ENCODE measurements at places on chromosomes 16 and 17.

- H3K4me3 ChIP-seq, result no peak overlapping the region
- H3K27me3 ChIP-seq, result no peaks in the 10 kb centered on the region
- no peak for DNase-seq
- H3K27ac ChIP-seq, result no peak overlapping the region
- no peaks in the 10 kb centered on the region for H3K4me1 ChIP-seq
Measured at GRCh38 chr16:77041468-77041867, 149.5 kb upstream of the MON1B start.

- H3K4me3 ChIP-seq, result no peak overlapping the region
- peaks cover 4% of the 10 kb centered on the region for H3K4me1 ChIP-seq
- no peak for DNase-seq
- H3K27ac ChIP-seq, result no peak overlapping the region
- H3K36me3 ChIP-seq, result peaks cover 3% of the 10 kb centered on the region
Measured at GRCh38 chr17:61397086-61397842, 2.4 kb upstream of the TBX2 start.

DNA sequence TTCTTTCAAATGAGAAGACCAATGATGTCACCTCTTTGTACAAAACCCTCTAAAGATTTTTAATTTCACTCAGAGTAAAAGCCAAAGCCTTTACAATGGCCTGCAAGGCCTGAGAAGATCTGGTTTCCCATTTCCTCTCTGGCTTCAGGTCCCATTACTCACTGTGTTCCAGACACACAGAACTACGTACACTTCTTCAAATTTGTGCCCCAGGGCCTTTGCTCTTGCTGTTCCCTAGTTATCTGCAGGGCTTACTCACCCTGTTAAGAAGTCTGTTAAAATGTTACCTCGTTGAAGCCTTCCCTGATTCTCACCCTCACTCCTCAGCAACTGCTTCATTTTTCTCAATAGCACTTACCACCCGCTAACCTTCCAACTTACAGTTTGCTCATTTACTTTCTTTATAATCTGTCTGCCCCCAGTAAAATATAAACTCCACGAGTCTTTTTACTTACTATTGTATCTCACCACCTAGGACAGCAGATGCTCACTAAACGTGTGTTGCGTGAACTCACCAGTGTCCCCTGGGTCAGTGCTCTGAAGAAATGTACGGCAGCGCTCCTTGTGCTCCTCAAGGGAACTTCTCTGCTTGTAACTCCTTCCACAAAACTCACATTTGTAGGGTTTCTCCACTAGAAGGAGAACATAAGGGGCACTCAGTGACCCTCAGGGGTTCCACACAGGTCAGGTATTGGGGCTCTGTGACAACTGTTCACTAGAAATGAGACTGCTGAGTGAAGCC lies 50.2 kb downstream of the GRB7 start:
- peaks cover 35% of the 10 kb centered on the region for H3K4me1 ChIP-seq
- no peak overlapping the region for H3K27ac ChIP-seq
- no peaks in the 10 kb centered on the region for H3K27me3 ChIP-seq
- peaks cover 47% of the 10 kb centered on the region for H3K36me3 ChIP-seq

GRCh38 chr16:61128545-61129323 lies 907.5 kb downstream of the CDH8 start:
- no peaks in the 10 kb centered on the region for H3K27me3 ChIP-seq
- H3K36me3 ChIP-seq, result no peaks in the 10 kb centered on the region
- no peaks in the 10 kb centered on the region for H3K4me1 ChIP-seq
- no peak for DNase-seq
- H3K4me3 ChIP-seq, result no peak overlapping the region

GRCh38 chr16:35631261-35631945 lies 2172.0 kb downstream of the TP53TG3F start:
- H3K36me3 ChIP-seq, result no peaks in the 10 kb centered on the region
- H3K27ac ChIP-seq, result no peak overlapping the region
- no peak for DNase-seq
- no peaks in the 10 kb centered on the region for H3K4me1 ChIP-seq
- no peaks in the 10 kb centered on the region for H3K27me3 ChIP-seq

All from T-helper 2 cell treated with Interferon-gamma antibody and Interleukin-4, amounts not matched to agents 5 μg/mL and 100 μg/mL, for 36 hours (primary cell).